Cerebellum (tissue), 4 donors: ENCODE measurements at places on chromosomes 4 and X. TPM values are rescaled to one million over a fixed set of nuclear protein-coding genes. Genes with fewer than 3 reads are reported as not detected.

Gene SLC34A2
- total RNA-seq, result 0.54 TPM

Gene TRPC5OS
- not detected for total RNA-seq

Gene SLC6A8
- total RNA-seq, result 16.0 TPM

Gene NOX1
- total RNA-seq, result not detected

Gene XAGE1A
- not detected for total RNA-seq
